ENCODE measurements at places on chromosomes 5 and 9.

- no peak for DNase-seq
Observed at GRCh38 chr9:136021171-136021871, 60.1 kb upstream of the UBAC1 start.

GRCh38 chr5:13939638-13940037, 4.8 kb downstream of the DNAH5 start:
- DNase-seq, result peak; percentile 48

- no peak for DNase-seq
Observed at GRCh38 chr9:121852651-121853616, 201.5 kb downstream of the DAB2IP start.

- DNase-seq, result no peak
Observed at GRCh38 chr9:116693233-116693731, 6.2 kb downstream of the TRIM32 start.

DNA sequence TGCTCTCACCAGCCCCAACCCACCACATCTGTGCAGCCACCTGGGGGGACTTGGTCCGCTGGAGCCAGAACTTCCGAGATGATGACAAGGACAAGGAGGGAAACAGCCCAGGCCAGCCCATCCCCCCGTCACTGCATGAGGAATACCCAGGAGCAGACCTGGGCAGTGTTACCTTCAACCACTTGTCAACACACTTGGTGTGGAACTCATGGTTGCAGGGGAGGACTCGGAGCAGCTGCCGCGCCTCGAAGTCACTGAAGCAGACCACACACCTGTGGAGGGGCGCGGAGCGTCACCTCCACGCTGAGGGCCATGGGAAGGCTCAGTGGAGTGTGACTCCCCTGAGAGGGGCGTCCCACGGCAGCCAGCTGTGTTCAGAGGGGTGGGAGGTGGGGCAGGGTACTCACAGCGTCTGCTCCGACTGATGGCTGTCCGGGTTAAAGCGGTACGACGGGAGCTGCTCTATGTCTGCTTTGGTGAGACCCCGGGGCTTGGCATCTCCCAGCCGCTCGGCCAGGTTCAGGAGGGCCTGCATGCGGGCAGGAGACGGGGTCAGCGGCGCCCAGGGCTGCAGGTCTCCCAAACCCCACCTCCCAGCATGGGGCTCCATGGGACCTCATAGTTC, 8.0 kb downstream of the RNF44 start:
- DNase-seq, result no peak

DNA sequence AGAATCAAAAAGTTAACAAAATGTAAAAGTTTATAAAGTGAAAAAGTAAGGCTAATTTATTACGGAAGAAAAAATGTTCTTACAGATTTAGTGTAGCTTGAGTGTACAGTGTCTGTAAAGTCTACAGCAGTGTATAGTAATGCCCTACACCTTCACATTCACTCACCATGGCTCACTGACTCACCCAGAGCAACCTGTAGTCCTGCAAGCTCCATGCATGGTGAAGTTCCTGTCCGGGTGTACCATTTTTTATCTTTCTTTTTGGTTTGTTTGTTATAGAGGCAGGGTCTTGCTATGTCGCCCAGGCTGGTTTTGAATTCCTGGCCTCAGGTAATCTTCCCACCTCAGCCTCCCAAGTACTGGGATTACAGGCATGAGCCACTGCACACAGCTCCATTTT, 93.6 kb downstream of the MED27 start:
- no peak for DNase-seq

GRCh38 chr5:138605254-138605972, 30.2 kb upstream of the HSPA9 start:
- no peak for DNase-seq

GRCh38 chr5:61731946-61732314, 399.9 kb downstream of the ZSWIM6 start:
- no peak for DNase-seq

- no peak for DNase-seq
Observed at GRCh38 chr9:90964101-90965020, 162.7 kb downstream of the SYK start.

- no peak for DNase-seq
Observed at GRCh38 chr5:18797222-18797621, 1163.0 kb downstream of the TAF11L14 start.

DNA sequence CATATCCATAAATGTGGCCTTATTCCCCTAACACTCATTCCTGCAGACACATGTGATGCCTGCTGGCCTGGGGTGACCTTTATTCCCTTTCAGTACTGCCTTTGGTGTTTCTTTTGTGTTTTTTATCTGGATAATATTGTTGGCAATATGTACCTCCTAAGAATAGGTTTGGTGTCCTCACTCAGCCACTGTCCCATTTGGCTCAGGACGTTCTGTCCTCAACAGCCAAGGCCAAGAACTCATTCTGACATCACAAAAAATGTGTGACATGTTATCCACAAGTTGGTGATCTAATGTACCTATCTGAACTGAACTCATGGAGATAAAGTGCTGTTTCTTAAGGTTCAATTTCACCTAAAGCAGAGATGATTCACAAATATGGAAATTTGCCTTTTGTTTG, 142.9 kb upstream of the GRAMD2B start:
- no peak for DNase-seq

DNA sequence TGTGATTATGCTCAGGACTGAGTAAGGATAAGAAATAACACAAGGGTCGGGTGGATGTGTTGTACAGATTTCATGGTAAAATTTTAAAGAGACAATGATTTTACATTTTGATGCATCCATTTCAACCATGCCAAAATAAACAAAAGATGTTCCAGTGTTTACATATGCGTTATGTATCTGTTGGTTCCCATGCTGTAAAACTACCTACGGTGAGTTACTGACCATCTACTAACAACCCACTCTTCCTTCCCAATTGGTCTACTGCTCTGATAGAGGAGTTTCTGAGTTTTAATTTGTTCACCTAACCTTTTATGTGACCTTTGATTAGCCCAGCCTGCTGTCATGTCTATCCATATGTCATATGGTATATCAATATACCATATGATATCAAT, 1697.1 kb downstream of the MAT2B start:
- DNase-seq, result no peak

- peak; percentile 60 for DNase-seq
Observed at GRCh38 chr5:98999631-99000030, 70.8 kb upstream of the CHD1 start.

GRCh38 chr5:33789567-33789957, 102.2 kb downstream of the ADAMTS12 start:
- no peak for DNase-seq

DNA sequence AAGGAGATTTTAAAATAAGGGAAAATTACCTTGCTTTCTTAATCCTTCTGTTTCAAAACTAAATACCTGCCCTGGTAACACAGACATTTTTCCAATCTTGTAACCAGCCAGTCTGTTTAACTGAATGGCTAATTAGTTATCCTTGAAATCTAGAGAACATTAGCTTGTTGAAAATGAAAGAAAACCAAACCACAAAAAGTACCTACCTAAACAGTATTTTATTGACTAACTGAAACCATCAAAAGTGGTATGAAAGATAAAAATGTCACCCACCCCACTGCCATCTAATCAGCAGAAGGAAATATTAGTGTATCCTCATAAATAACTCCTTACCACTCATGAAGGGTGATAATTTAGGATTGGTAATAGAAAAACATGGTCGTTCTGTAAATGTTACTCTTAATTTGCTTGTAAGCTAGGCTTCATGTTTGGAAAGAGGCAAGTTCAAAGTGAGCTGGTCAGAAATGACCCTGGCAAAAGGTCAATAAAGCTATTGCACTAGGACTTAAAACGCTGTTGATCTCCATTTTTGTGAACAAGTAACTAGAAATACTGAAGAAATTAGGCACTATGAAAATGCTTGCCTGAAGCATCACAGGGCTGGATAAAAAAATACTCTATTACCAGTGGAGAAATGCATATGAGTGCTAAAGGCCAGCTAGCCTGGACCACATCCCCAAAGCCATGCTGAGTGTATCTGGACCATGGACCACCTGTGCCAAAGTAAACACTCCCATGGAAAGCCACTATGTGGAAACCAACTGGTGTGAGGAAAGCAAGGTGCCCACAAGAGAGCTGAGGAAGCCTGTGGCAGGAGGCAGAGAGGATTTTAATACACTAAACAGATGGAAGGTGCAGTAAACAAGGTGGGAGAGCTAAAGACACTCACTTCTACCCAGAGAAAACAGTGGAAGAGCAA, 8.4 kb downstream of the SEMA5A start:
- DNase-seq, result no peak

GRCh38 chr5:102781359-102781758, 26.3 kb downstream of the PAM start:
- DNase-seq, result no peak

DNA sequence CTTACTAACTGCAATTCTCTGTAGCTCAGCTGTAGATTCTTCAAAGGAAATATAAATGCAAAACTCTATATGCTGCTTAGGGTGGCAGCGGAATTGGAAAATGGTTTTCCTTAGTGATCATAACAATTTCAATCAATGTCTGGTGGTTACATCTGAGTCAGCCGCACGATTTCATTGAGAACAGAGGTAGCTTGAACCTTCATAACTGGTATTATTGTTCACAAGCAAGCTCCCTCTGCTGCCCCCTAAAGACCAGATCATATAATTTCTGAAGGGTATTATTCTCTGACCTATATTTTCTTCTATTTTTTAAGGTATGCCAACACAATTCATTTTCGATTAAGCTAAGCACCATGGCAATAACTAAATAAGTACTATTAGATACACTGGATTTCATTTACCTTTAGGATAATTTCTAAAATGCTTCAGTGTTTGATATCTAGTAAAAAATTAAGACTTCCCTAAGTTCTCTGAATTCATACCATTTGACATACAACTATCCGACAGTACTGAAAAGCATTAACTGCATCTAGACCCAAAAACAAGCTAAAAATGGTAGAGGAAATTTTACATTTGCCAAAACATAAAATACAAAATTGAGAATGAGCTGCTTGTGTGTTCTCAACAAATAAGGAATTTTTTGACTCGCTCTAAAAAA, 181.1 kb upstream of the SPEF2 start:
- peak; percentile 39 for DNase-seq

DNA sequence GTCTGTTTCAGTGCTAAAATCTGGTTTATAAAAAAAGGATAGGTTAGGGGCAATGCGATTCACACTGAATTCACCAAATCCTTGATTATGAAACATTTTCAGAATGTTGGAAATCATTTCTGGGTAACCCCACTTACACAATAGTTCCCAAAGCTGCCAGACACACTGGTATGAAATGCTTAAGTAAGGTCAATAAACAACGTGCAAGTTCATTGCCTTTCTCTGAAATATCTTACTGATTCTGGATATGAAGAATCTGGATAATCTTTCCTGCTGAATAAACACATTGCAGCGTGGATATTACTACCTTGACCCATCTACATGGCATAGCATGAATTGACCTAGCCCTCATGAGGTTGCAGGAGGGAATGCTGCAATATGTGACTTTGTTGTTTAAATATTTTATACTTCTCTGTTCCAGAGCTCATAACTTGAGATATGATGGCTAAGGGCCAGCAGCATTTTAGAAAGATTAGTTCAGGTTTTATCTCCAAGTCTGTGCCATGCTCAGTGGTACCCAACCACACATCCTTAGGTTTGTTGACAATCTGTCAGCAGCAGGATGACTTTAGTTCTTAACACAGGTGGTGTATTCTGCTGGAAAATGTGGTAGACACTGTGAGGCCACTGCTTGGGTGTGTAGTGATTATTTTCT, 121.0 kb downstream of the NREP start:
- DNase-seq, result no peak

- no peak for DNase-seq
Observed at GRCh38 chr9:2489838-2490314, 131.7 kb upstream of the VLDLR start.
